ENCODE measurements at places on chromosomes 4 and X.

DNA sequence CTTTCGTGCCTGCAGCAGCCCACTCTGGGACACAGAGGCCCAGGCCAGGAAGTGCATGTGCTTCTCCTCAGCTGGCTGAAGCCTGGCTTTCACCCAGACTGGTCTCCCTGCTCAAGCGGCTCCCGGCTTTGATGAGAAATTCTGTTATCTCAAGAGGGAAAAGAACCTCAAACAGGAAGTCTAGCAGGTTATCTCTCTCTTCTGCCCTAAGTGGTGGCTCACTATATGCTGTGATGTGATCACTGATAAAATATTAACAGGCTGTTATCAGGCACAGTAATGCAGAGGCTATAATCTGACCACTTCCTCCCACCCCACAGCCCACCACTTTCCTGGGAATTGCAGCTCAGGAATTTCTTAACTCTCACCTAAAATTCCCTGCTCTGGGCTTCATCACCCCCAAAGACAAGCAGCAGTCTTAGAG lies 13.3 kb downstream of the CLDN2 start:
- no peak for DNase-seq

DNA sequence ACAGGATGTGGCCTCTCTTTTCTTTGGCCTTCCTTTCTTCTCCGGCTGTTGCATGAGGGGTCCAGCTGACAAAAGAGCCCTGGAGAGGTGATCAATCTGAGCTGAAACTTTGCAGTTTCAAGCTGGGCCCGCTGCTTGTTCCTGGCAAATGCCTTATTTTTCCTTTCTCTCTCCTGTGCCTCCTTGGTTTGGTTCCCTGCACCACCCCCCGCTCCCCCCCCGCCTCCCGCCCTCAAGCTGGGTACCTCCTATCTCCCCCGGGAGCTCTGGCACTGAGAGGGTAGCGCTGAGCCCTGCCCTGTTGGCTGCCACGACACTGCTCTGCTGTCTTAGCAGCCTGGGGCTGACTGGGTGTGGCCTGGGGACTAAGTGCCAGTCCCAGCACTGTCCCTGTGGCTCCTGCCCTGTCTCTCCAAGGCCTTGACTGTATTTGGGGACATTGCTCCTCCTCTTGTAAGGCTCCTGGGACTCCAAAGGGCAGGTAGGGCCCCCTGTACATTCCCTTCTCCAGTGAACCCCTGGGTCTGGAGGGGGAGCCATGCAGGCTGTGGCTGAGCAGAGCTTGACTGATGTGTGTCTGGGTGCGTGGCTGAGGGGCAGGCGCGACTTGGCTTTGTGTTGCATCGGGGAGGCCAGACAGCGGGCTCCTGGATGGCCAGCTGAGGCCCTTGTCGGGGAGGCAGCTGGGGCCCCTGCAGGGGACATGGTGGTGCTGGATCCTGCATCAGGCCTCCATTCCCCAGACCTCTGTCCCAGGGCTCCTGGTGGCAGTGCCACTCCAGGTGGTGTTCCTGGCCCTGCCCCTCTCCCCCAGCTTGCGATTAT lies 1.1 kb downstream of the PLXNA3 start:
- no peak for DNase-seq

- no peak for DNase-seq
These were observed 35.6 kb downstream of the STEEP1 start for GRCh38 chrX:119529345-119530276.

- DNase-seq = no peak
These were observed 67.4 kb downstream of the RASGEF1B start for GRCh38 chr4:81404294-81404693.

GRCh38 chr4:147528054-147528453 lies 47.2 kb downstream of the EDNRA start:
- no peak for DNase-seq

DNA sequence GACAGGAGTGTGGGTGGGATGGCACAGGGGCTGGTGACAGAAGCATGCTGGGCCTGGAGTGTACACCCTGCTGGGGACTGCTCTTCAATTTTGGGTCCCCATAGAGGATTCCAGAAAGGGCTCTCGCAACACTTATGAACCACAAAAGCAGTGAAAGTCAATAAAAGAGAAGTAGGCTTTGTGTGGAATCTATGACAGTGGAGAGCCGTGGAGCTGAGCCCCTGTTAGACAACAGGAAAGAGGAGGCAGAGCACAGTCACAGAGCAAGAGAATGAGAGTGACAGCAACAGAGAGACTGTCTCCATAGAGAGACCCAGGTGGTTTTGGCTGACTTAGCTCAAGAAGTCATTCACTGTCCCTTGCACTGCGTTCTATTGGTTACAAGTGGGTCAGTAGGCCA lies 135.1 kb upstream of the ATP6AP2 start:
- no peak for DNase-seq

- DNase-seq = no peak
These were observed 568.8 kb upstream of the TENM3 start for GRCh38 chr4:181674315-181674875.

DNA sequence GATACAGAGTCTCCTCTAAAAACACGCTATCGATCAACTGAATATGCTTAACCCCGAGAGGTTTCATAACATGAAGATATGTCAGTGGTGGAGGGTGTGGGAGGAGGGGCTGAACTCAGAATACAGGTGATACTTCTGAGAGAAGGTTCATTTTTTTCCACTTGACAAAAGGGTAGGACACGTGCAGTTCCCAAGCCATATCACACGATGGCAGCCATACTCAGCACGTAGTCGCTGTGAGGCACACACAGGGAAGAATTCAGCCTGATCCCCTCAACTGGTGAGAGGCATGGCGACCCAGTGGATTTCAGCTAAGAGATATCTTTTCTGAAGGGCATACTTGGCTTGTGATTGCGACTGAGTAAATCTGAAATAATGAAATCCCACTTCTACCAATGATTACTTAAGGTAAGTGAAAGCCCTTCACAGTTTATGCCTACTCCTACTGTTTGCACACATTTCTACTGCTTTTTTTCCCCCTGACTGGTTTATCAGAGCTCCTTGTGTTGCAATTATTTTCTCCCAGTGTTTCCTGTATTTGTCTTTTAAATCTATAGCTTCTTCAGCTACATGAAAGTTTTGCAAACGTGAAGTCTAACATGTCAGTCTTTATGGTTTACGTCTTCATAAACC lies 133.1 kb downstream of the CORIN start:
- DNase-seq = no peak

DNA sequence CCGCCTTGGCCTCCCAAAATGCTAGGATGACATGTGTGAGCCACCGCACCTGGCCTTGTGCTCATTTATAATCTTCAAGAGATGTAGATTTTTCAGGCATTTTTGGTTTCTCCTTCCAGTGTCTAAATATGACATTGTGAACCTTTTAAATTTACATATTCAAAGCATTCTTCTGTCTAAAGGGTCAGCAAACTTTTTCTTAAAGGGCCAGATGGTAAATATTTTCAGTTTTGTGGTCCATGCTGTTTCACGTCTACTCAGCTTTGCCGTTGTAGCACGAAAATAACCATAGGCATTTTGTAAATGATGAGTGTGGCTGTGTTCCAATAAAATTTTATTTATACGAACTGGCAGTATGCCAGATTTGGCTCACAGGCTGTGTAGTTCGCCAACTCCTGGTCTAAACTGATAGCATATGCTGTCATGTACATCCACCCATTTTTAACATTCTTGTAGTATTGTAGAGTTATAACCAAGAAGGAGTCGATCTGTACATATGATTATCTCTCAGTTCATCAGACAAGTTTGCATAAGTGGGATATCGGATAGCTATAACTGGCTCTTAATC lies 12.7 kb upstream of the GCNA start:
- DNase-seq = no peak

- DNase-seq = no peak
These were observed 193.8 kb downstream of the FBXO8 start for GRCh38 chr4:174089711-174090110.

DNA sequence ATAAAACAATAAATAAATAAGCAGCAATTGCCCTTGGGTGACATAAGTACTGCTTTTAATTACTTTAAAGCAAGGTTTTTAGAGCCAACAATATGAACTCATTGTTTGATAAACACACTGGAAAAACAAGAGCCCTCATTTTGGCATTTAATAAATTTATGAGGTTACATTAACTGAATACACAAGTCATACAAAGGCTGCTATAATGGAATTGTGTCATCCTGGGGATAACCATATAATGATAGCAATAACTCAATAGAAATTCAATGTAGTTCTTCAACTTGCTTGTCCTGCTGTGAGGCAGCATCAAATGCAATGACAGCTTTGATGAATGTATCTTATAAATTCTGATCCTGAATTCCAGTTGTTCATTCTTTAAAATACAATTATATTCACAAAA lies 1512.5 kb downstream of the STIM2 start:
- DNase-seq = no peak

DNA sequence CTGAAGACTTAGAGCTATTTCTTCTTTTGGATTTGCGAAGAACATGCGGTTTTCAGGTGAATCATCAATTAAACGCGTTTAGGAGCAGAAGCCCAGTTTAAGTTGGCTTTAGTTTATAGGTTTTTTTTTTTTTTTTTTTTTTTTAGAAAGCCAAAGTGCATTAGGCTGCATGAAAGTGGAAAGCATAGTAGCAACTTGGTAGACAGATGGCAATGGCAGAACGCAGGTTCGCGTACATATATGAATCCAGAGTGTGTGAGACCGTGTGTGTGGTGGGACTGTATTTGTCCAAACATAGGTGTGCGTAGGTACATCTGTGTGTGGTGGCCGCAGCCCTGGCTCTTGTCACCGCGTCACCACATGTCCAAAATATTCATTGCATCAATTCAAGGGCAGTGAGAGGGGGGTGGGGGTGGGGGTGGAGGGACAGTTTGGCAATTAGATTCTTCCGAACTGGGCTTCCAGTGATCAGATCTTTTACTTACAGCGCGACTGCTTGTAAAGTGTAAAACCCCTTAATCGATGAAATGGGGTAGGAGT lies 901 bp downstream of the JADE1 start:
- DNase-seq = peak; percentile 5

GRCh38 chr4:122899682-122900081 lies 22.7 kb downstream of the NUDT6 start:
- no peak for DNase-seq

GRCh38 chrX:40244980-40245379 lies 147.2 kb upstream of the BCOR start:
- no peak for DNase-seq

Measured in effector memory CD4-positive, alpha-beta T cell (primary cell).